ENCODE measurements at places on chromosomes 11 and 22.

DNA sequence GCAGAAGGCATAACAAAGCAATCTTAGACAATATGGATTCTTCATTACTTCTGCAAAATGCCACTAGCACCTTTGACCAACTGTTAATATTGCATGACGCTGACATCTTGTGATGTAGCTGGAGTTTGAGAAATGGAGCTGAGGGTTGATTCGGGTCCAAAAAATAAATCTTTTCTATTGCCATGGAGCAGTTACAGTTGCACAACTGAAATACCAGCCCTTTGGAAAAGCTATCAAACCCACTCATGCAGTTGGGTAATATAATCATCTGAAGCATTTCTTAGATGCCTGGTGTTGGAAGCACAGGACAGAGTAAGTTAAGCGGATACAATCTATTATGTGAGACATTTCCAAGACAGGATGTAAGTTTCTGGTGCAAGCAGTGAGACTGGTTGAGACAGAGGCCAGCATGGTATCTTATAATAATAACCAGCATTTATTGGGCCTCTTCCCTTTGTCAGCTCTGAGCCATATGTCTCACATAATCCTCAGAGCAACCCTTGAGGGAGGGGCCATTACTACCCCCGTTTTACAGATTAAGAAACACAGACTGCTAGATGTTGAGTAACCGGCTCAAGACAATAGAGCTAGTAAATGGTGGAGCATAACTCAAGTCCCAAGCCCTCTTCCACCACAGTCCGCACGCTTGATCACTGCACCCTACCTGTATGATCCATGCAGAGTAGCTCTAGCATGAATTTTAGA is 74.9 kb upstream of the CAPRIN1 start:
- no peak for DNase-seq

DNA sequence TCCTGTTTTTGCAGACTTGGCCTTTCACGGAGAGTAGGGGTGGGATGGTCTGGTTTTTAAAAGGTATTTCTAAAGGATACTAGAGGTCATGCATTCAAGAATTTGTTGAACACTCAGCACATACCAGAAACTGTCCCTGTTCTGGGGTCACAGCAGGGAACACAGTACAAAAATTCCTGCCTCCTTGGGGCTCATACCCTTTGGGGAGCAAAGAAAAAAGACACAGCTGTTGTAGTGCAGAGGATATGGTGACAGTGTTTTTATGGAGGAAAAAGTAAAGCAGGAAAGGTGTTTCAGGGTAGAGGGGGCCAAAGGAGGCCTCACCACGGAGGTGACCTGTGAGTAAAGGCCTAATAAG is 8.4 kb downstream of the SLC3A2 start:
- DNase-seq = no peak

GRCh38 chr11:1129143-1129610 is 28.6 kb upstream of the MUC5AC start:
- no peak for DNase-seq

DNA sequence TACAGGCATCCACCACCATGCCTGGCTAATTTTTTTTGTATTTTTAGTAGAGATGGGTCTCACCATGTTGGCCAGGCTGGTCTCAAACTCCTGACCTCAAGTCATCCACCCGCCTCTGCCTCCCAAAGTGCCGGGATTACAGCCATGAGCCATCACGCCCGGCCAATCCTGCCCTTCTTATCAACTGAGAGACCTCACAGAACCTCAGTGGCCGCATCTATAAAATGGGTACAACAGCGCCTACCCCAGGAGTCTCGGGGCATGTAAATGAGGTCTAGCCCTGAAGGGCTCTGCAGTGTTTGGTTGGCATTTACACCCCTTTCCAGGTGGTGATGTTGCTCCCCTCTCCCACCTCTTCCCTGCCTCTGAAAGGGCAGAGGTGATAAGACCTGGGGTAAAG is 11.7 kb downstream of the SYNGR1 start:
- no peak for DNase-seq

DNA sequence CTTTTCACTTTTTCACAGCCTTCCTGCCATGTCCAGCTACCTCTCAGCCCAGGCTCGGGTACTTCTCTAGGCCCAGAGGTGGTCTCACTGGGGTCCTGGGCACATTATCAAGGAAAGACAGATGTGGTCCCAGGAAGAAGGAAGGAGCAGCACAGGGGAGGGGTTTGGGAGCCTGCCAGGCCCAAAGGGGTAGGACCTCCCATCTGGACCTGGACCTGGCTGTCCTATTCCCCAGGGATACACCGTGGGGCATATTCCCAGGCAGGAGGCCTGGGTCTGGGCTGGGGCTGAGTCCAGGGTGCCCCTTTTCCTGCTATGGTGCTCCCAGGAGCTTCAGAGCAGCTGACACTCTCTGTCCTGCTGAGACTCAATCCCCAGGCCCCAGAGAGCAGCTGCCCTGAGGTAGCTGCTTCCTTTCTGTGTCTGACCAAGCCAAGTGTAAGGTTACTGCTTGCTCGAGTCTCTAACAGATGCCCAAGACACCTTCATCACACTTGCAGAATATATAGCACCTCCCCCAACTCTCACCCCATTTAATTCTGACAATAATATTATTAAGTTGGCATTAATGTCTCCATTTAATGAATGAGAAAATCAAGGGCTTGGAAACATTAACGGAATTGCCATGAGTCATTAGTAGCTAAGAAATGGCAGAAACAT is 232.0 kb downstream of the BUD13 start:
- DNase-seq = no peak

- no peak for DNase-seq
Measured at GRCh38 chr22:49317369-49317768, 510.3 kb downstream of the BRD1 start.

DNA sequence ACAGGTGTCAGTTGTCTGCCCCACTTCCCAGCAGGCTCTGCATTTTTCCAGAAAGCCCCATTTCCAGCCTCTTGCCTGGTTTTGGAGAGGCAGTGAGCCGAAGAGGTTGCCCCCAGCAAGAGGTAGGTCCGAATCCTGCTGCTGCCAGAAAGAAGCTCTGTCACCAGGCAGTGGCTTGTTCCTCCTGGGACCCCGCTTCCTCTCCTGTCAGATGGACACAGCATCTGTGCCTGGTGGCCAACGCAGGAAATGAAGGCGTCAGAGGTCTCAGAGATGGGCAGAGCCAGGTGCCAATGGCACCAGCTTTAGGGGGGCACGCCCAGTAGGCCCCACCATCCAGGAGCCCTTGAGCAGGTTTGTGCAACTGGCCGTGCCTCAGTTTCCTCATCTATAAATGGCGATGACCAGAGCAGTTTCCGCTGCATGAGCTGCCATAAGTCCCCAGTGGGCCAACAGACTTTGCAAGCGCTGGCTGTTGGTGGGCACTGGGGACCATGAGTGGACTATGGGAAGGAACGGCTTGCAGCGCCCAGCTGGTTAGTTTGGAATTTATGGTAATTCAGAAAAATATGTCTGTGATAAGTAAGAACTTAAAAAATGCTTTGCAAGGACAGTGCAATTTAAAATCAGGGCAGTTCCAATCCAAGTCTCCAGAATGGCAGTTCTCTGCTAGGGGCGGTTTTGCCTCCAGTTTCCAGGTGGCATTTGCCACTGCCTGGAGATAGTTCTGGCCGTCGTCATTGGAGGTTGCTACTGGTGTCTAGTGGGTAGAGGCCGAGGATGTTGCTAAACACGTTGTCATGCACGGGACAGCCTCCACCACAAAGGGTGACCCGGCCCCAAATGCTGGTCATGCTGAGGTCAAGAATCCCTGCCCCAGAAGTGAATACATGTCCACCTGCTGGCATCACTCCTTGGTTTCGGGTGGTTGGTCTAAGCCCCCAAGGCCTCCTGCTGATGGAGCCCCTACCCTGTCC is 2.3 kb upstream of the OSBPL5 start:
- DNase-seq = no peak

DNA sequence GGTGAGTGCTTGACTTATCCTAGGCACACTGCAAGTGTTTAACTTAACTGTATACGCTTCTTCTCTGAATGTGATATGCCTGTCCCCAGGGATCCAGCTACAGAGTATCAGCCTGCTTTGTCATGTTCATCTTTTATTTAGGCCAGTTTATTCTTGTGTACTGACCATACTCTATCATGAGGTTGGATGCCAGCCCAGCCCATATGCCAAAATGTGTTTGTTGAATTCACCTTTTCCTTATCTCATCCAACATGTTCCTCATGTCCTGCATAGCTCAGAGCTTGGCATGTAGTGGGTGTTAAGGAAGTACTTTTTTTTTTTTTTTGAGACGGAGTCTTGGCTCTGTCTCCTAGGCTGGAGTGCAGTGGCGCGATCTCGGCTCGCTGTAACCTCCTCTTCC is 116.2 kb downstream of the NCAM1 start:
- DNase-seq = no peak

GRCh38 chr11:34408580-34409172 is 30.1 kb upstream of the CAT start:
- no peak for DNase-seq

GRCh38 chr11:44628730-44629700 is 63.6 kb downstream of the CD82 start:
- DNase-seq = peak; percentile 1

- no peak for DNase-seq
Measured at GRCh38 chr22:35542939-35543516, 2.4 kb downstream of the RASD2 start.

DNA sequence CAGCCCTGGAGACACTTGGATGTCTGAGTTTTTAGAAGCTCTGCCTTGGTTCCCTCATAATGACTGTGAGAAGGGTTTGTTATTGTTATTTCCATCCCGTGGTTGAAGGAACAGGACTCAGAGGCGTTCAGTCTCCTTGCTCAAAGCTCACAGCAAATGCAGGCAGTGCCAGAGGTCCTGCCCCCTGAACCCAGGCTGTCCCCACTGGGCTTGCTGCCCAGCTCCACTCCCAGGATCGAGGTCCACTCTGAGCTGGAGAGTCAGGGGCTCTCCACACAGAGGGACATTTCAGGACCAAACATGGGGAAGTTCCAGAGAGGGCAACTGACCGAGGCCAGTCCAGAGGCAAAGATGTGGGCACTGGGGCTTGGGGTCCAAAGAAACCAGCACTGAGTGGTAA is 14.8 kb downstream of the FGF4 start:
- DNase-seq = no peak

GRCh38 chr11:99257131-99257530 is 236.4 kb downstream of the CNTN5 start:
- DNase-seq = no peak

DNA sequence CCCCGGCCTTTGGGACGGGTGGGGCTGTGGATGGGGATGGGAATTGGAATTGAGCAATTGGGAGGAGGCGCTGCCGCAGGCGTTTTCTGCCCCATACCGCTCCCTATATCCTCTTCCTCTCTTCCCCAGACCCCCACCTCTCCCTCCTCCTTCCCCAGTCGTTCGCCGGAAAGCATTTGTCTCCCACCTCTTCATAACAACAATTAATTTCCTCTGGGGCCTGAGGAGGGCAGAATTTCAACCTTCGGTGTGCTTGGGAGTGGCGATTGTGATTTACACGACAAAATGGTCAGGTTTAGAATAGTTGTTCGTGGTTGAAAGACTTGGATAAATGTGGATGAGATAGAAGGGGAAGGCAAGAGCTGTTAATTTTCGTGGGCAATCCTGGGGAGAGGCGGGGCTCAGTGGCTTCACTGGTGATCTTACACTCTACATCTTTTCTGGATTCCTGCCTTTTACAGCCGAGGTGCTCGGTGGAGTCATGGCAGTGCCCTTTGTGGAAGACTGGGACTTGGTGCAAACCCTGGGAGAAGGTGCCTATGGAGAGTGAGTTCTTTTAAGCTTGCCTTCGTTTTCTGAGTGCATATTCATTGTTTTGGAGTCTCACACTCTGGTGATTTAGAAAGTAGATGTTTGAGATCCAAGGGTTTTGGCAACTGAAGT is 1.5 kb downstream of the CHEK1 start:
- peak; percentile 75 for DNase-seq

- DNase-seq = no peak
Measured at GRCh38 chr11:123519055-123519796, 89.2 kb downstream of the GRAMD1B start.

DNA sequence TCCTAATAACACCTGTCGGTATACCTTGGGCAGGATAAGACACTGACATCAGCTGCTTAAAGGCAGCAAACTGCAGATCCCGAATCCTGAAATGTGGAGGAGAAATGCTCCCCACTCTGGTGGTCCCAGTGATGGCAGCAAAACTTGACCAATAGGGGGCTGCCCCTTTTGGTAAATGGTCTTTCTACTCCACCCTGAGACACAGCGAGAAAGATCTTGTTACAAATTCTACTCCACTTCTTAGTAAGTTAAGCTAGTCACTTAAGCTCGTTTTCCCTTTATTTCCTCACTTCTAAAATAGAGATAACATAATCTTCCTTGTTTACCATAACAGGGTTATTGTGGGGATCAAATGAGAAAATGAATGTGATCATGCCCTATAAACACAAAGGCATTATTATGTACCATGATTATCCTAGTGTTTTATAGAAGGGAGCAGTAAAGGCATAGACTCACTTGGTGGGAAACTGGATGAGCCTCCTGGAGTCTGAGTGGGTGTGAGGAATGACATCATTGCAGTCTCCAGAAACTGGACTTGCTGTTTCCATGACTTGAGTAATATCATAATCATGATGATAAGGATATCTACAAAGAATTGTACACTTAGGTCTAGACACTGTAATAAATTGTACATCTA is 50.9 kb downstream of the ENDOD1 start:
- no peak for DNase-seq

DNA sequence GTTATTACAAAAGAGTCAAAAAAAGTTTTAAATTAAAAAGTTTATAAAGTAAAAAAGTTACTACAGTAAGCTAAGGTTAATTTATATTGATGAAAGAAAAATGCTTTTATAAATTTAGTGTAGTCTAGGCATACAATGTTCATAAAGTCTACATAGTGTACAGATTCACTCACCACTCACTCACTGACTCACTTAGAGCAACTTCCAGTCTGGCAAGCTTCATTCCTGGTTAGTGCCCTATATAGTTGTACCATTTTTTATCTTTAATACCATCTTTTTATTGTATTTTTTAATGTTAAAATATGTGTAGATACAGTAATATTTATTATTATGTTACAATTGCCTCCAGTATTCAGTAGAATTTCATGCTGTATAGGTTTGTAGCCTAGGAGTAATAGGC is 2.6 kb upstream of the MMP10 start:
- DNase-seq = no peak

- DNase-seq = no peak
Measured at GRCh38 chr11:18022419-18022818, 9.6 kb upstream of the SERGEF start.

GRCh38 chr11:93567401-93567895 is 24.3 kb upstream of the SMCO4 start:
- no peak for DNase-seq

GRCh38 chr22:26923531-26923930 is 266.1 kb downstream of the MIAT start:
- DNase-seq = peak; percentile 37

GRCh38 chr11:23138761-23139160 is 278.5 kb upstream of the CCDC179 start:
- no peak for DNase-seq

DNA sequence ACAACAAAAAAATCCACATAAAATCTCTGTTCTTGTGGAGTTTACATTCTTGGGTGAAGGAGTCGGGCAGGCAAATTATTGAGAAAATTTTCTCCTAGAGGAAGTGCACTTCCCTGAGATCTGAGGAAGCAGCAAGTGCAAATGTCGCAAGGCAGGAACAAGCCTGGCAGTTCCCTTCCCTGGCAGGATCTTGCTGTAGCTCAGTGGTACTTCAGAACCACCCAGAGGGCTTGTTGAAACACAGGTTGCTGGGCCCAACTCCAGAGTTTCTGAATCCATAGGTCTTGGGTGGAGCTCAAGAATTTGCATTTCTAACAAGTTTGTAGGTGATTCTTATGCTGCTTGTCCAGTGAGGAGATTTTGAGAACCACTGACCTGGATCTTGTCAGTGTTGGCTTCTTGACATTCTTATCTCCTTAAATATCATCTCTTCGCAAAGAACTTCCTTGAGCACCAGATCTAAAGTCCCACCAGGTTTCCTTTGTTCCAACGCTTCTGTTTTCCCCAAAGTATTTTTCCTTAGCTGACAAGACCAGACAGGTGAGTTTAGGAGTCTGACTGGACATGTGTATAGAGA is 9.6 kb downstream of the QSER1 start:
- no peak for DNase-seq
